ENCODE measurements at places on chromosomes 3 and 15.

- DNase-seq = no peak
Observed at GRCh38 chr3:72120039-72120438, 335.1 kb upstream of the PROK2 start.

- no peak for DNase-seq
Observed at GRCh38 chr3:58183221-58183620, 27.6 kb downstream of the DNASE1L3 start.

DNA sequence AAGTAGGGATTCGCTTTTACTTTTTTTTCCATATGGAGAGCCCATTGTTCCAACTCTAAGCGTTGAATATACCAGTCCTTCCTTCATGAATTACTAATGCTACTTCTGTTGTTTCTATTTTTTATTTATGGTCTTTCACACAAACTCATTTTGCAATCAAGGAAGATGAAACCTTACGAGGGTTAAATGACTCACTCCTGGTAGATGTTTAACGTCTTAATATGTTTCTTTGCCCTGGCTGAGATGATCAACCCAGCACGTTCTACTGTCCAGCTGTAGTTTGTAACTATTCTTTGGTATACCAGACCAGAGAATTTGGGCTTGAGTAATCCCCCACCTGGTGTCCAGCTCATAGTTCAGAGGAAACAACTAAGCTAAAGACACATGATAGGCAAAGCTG, 23.1 kb downstream of the CDCP1 start:
- no peak for DNase-seq

DNA sequence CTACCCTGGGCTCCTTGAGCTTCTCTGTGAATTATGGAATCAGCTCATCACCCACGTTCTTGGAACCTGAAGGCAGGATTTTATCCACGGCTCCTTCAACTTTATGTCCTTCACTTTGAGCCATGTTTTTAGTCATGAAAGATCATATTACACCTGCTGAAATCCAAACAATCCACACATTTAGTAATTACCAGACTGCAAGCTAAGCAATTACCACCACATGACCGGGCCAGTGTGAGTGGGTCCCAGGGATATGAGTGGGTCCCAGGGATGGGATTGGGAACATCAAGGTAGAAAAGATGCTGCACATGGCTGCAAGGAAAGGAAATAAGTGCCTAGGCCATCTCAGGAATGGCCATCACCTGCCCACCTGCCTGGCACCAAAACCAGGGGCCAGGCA, 140.3 kb upstream of the IQSEC1 start:
- no peak for DNase-seq

DNA sequence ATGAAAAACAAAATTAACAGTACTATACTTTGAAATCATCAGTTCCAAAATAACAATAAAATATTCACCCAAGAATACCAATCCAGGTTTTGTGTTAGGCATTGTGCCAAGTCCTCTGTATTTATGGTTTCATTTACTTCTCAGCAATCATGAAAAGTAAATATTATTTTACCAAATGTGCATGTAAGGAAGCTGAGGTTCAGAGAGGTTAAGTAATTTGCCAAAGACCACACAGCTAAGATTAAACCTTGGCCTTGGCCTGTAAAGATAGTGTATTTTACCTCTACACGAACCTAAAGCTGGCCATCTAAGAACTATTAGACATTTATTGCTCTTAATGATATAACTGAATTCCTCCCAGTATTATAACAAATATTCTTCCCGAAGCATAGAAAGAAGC, 124.4 kb upstream of the SLC2A2 start:
- no peak for DNase-seq

GRCh38 chr3:56858331-56858730, 56.6 kb upstream of the ARHGEF3 start:
- DNase-seq = no peak

DNA sequence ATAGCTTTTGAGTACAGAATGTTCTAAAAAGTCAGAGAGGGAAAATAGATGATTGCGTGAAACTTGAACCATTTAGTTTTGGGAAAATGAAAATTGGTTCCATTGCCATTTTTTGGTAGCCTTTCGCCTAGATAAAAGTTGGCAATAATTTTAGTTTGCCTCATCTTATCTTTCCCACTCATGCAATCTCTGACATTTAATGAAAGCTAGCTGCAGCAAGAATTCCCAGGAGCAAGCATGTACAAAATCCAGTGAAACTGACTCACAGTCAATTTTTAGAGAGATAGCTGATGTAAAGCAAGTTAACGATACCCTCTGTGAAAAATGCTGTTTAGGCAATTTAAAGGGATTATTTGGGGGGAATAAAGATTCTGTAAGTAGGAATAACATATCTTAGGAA, 797.4 kb downstream of the GRM7 start:
- DNase-seq = no peak

GRCh38 chr3:62134061-62134496, 239.3 kb downstream of the FEZF2 start:
- no peak for DNase-seq

DNA sequence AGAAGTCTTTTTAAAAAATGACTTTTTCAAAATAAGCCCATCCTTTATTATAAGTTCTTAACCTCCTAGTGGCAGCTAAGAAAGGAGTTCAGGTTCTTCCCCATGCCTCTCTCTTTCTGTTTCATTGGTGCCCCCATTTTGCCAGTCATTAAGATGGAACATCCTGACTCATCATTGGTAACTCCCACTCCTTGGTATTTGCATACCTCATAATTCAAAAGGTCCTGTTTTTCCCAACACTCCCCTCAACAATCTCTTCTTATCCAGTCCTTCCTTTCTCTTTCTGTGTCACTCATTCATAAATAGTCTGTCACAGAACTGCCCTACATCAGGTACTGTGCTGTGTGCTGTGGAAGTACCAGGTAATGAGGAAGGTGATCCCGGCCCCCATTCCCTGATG, 394.0 kb downstream of the FOXP1 start:
- DNase-seq = no peak

DNA sequence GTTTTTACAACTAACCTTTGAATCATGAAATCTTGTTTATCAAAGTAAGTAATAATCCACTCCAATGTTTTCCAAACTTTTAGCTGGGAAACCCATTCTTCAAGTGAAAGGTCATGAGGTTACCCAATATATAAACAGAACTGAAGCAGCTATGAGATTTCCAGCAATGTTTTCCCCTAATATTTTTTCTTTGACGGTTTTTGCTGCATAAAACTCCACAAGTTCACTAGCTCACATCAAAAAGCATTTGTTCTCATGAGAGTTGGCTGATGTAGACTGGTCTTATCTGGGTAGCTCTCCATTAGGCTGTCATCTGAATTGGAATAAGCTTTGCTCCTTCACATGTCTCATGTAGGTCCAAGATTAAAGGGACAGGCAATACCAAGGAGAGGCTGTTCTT, 241.2 kb upstream of the LRRC3B start:
- no peak for DNase-seq

DNA sequence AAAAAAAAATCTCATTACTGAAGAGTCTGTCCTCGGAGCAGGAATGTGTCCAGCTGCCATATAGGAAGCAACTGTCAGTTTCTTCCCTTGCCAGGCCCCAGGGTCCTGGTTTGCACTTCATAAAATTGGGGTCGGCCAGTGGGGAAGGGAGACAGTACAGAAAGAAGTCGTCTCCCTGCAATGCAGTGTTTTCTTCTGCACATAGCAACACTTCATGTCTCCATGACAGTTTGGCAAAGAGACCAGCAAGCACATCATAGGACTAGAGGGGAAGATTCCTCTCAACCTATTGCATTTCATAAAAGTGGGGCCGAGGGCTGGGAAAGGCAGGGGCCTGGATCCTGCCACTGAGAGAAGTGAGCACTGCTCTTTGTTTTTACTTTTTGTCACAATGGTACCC, 138.2 kb upstream of the HACD2 start:
- DNase-seq = no peak

GRCh38 chr3:105647047-105647446, 221.8 kb downstream of the CBLB start:
- DNase-seq = no peak

DNA sequence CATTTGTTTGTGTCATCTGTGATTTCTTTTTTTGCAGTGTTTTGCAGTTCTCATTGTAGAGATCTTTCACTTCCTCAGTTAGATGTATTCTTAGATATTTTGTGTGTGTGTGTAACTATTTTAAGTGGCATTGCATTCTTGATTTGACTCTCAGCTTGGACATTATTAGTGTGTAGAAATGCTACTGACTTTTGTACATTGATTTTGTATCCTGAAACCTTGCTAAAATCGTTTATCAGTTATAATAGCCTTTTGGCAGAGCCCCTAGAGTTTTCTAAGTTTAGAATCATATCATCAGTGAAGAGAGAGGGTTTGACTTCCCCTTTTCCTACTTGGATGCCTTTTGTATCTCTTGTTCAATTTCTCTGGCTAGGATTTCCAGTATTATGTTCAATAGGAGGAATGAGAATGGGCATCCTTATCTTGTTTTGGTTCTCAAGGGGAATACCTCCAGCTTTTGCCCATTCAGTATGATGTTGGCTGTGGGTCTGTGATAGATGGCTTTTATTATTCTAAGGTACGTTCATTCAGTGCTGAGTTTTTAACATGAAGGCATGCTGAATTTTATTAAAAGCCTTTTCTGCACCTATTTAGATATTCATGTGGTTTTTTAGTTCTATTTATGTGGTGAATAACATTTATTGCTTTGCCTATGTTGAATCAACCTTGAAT, 211.7 kb downstream of the MBNL1 start:
- DNase-seq = no peak

GRCh38 chr15:95394186-95395067, 936.1 kb upstream of the NR2F2 start:
- no peak for DNase-seq

DNA sequence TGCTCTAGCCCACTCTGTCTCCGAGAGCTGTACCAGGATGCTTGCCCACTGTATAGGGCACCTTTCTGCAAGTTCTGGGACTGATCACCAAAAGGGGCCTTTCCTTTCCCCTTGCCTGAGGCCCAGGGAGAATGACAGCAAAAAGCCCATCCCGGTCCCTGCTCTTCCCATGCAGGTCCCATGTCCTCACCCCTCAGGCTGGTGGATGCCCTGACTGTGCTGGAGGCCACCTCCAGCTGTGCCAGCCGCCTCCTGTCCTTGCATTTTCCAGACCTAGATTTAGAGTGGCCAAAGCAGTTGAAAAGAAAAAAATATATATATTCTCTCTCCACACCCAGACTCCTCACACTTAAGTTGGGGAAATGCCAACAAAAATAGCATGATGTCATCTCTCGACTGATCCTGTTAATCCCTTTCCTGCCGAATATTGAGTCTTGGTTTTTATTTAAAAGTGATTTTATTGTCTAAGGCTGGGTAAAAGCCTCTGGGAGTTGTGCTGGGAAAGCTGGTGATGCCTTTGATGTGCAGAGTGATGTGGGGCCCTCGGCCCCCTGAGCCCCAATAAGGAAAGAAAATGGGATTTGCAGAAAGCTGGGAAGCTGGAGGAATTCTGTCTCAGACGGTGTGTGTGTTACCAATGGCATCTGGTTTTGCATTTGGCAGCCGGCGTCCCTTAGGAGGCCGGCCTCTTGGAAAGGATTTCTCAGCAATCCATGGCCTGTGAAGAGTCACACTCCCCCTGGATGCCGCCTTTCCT, 29.3 kb upstream of the TPM1 start:
- DNase-seq = no peak

GRCh38 chr15:68137096-68137495, 68.0 kb downstream of the CALML4 start:
- no peak for DNase-seq

GRCh38 chr3:15327941-15328340, 4.4 kb downstream of the SH3BP5 start:
- DNase-seq = no peak

GRCh38 chr15:85891470-85891869, 96.7 kb upstream of the KLHL25 start:
- no peak for DNase-seq

DNA sequence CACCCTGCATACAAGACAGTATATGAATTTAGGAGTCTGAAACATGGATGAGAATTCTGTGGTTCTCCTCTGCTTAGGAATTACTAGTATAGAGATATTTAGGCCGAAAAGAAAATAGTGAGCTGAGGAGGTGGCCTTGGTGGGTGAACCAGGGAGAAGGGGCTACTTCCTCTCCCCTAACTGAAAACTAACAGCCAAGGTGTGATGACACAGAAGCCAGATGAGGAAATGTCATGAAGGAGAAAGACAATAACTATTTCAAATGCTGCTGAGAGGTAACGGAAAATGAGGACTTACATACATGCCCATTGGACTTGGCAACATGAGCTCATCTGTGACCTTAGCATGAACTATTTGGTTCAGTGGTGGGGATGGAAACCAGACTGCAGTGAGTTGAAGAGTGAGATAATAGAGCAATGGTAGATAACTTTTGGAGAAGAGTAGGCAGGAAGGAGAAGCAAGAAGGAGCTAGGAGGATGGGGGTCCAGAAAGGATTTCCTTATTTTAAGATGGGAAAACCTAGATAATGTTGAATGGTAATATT, 114.4 kb upstream of the TSPAN3 start:
- DNase-seq = no peak

DNA sequence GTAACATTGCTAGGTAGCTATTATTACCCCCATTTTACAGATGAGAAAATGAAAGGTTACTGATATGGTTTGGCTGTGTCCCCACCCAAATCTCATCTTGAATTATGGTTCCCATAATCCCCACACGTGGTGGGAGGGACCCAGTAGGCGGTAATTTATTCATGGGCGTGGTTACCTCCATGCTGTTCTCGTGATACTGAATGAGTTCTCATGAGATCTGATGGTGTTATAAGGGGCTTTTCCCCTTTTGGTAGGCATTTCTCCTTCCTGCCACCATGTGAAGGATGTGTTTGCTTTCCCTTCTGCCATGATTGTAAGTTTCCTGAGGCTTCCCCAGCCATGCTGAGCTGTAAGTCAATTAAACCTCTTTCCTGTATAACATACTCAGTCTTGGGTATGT, 252.1 kb downstream of the OPA1 start:
- no peak for DNase-seq

- no peak for DNase-seq
Observed at GRCh38 chr3:120497818-120498217, 47.0 kb upstream of the FSTL1 start.

DNA sequence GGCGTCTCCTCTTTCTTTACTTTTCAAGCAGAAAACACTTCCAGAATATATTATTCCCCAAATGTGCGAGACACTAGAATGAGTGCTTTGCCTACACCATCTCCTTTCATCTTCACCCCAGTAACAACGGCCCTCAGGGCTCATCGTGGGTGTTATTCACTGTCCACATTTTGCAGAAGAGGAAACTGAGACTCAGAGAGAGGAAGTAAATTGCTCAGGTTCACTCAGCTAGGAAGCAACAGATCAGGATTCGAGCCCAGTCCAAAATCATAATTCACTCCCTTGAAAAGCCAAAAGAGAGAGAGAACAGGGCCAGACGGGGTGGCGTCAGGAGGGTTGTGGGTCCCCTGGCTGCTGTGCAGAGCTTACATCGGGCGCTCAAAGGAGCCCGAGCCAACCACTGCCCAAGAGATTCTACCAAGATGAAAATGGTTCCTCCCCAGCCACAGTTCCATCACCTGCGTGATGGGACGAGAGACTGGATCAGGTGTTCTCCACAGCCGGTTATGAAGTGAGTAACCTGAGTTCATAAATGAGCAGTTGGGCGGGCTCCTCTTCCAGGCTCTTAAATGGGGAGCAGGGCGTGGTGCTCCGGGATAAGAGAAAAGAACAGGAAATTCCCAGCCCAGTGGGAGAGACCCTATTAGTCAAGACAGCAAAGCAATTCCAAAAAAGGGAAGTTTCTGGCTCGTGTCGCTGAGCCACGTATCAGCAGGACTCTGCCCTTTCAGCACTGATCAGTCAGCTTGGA, 48.6 kb upstream of the FLNB start:
- DNase-seq = no peak

GRCh38 chr3:111998636-111999483, at the start of gene TAGLN3:
TAGLN3 (plus strand) TSS chr3:111998922; CDS start chr3:111999423, 501 bp downstream.
- DNase-seq = no peak

Measured in activated CD4-positive, CD25-positive, alpha-beta regulatory T cell (primary cell).